ENCODE measurements at places on chromosomes 6 and 20.

DNA sequence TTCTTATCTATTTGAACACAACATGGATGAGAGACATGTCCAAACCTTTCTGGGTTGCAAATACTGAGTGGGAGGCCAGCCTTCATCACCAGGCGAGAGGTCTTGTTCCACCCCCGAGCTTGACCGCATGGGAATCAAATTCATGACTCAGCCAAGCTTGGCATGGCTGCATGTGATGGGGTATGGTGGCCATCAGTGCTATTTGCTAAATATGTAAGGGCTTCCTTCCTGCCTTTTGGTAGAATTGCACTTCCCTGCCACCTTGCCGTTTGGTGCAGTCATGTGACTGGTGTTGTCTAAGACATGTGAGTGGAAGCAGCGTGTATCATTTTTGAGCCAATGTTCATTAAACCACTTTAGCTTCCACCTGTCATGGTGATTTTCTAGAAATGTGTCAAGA, 508.9 kb upstream of the SULF2 start:
- no peak for DNase-seq

DNA sequence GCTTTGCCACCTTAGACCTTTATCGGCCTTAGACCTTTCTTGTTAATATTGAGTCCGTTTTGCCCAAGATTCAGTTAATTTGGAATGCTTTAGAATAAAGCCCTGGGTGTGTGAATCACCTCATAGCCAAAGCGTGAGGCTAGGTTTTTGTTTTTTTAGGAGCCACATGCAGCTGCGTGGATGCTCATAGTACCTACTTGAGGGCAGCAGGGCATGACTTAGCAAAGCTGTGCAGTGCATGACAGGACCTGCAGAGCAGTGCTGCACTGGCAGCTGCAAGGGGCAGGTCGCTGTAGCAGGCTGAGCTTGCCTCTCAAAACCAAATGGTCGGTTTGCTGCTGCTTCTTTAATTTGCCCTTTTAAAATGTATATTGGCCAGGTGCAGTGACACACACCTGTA, 116.1 kb downstream of the JAG1 start:
- no peak for DNase-seq

DNA sequence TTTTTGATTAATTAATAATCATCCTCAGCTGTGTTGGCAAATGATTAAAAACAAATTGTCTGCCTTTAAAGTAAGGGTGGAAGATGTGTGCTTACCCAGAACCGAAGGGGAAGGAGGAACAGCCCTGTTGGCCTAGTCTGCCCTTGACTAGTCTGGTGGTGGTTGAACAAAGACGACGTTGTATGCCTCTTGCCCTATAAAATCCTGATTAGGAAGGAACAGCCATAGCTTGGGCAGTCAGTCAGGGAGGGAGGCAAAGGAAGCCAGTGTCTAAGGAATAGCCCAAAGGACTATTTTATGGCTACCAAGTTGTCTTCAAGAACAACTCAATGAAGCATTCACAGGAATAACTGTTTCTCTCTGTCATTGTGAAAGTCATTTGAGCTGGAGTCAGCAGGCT, 70.7 kb downstream of the PRDM1 start:
- DNase-seq = no peak

GRCh38 chr20:38350879-38351775, 4.8 kb downstream of the LBP start:
- DNase-seq = peak; percentile 64

DNA sequence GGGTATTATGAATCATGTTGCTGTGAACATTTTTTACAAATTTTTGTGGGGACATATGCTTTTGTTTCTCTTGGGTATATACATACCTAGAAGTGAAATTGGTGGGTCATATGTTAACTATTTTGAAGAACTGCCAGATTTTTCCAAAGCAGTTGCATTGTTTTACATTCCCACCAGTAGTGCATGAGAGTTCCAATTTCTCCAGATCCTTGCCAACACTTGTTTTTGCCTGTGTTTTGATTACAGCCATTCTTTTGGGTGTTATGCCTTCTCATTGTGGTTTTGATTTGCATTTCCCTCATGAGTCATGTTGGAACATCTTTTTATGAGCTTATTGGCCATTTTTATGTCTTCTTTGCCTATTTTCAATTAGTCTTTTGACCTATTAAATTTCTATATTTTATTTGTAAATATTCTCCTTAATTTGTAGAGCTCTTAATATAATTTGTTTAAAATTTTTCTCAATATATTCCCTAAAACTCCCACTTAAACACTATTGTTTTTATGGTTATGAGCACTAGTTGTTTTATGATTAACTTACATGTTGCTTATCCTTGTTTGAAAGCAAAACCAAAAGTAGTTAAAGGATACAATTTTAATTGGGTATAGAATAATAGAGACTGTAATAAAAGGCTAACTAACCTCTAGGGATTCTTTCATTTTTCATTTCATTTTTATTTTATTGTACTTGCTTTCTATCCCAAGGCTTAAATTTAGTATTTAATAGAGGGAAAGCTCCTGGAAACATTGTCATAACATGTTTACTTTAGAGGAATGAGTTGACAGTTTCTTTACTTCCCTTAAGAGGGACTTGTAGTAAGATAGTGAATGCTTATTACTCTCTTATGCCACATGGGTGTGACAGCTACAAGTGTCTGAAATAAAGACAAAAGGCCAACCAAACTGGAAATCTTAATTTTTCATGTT, 5.5 kb downstream of the UBR2 start:
- no peak for DNase-seq

DNA sequence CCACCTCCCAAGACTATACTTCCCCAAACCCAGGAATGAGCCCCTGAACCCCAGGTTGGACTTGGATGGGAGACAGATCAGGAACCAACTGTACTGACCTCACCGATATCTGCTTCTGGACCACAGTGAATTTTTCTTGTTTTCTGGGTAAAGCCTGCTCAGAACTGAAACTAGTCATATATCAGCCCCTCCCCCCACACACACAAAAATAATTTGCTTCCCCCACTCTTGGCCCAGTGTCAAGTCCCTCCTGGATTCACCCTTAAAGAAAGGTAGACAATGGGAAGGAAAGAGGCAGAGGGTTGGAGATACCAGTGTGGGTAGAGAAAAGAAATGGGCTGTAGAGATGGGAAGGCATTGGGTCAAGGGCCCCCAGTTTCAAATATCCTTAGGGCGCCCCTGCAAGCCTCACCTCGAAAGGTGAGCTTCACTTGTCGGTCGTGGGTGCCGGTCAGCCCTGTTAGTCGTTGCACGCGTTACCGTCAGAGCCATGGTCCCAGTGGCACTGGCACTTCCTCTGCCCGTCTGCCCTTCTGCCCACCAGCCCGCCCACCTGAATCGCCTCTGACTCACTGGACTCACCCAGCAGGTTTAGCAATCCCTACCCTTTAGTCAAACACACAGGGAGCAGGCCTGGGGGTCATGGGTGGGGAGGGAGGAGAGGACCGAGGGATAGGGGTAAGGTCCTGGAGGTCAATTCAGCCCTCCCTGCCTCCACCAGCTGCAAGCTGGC, 8.5 kb upstream of the SPAG4 start:
- DNase-seq = no peak

DNA sequence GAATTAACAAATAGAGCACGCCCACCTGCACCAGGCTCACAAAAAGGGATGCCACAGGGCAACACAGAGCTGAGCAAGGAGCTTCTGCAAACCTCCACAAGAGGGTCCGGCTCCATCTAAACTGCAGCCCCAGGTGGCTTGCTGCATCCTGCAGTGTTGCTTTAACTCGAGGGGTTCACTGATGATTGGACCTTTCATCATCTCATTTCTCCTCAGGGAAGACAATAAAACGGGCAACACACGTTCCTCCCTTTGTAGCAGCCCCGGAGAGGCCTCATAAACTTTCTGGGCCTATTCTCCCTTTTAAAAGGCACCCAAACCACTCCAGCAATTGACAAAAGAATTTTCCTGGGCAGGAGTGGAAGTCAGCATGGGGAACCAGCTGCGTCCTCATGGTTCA, 161.5 kb upstream of the CDH4 start:
- peak; percentile 9 for DNase-seq

Data from aorta (tissue), 5 donors.